ENCODE measurements at places on chromosomes 11 and 22.

- DNase-seq, result no peak
Measured at GRCh38 chr22:23193882-23194281, 13.6 kb downstream of the BCR start.

GRCh38 chr11:129408865-129409444 is 33.3 kb downstream of the BARX2 start:
- no peak for DNase-seq

DNA sequence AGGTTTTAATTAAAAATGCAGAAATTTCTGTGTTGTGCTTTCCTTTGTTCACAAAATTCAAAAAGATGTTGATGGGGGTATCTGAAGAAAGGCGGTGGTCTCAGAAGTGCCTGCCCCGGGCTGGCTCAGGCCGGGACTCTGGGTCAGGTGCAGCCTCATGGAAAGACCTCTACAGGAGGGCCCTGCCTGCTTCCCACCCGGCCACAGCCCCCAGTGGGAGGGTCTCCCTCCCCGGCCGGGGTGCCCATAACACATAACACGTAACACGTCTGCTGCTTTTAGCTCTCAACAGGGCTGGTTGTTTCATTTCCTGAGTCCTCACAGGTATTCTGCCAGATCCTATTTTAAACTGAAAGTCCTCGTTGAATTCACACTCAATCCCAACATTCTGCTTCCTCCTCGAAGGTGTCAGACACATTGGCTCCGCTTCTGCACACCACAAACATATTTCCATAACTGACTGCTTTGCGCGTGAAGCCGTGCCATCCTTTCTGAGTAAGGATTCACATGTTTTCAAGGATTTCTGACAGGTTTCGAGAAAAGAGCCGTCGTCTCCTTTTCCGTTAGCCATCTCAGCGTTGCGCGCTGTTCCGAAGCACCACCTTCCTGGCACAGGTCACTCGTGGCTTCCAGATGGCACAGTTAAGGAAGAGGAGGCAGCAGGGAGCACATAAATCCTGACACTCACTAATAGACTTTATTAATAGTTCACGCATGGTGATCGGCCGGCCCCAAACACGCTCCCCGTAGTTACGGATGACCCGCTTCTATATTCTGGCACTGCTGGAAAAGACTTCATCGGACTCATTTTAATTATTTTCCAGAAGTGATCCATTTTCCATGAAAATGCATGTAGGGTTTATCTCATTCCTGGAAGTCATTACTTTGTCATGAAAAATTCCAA is 569.3 kb downstream of the BRD1 start:
- DNase-seq, result no peak

GRCh38 chr11:111879637-111879960 is 258 bp downstream of the CFAP68 start:
- no peak for DNase-seq

DNA sequence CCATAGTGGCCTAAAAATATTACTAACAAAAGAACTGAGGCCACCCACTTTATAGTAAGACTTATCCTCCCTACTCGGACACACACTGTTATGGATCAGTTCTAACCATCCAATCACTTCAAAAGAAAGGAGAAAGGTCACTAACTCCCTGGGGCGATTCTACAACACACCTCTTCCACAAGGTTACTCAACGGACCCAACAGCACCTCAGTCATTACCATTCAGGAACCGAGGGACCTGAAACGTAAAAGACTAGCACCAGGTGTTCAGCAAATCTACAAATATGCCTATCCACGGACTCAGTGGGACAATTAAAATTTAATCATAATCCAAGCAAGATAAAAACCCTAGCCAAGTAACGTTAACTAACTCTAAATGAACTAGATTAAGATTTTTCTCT is 1.6 kb downstream of the HNRNPUL2 start:
- DNase-seq, result no peak

GRCh38 chr22:26168330-26168851 is 871 bp upstream of the SEZ6L start:
- no peak for DNase-seq

DNA sequence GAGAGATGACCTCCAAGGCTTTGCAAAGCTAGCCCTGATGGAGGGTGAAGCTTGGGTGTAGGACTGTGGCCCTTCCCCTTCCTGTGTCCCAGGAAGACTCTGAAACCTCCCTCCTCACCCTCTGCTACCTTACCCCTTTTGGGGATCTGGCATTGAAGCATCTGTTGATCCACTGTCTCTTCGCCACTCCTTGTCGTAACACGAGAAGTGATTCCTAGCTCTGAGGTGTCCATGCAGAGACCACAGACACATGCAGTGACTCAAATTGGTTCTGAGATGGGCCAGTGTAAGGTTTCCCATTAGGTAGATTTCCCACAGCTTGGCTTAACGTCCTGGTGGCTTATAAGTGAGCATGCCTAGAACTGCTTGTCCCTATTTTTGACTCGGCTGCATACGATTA is 101.4 kb downstream of the ZBTB16 start:
- DNase-seq, result no peak

DNA sequence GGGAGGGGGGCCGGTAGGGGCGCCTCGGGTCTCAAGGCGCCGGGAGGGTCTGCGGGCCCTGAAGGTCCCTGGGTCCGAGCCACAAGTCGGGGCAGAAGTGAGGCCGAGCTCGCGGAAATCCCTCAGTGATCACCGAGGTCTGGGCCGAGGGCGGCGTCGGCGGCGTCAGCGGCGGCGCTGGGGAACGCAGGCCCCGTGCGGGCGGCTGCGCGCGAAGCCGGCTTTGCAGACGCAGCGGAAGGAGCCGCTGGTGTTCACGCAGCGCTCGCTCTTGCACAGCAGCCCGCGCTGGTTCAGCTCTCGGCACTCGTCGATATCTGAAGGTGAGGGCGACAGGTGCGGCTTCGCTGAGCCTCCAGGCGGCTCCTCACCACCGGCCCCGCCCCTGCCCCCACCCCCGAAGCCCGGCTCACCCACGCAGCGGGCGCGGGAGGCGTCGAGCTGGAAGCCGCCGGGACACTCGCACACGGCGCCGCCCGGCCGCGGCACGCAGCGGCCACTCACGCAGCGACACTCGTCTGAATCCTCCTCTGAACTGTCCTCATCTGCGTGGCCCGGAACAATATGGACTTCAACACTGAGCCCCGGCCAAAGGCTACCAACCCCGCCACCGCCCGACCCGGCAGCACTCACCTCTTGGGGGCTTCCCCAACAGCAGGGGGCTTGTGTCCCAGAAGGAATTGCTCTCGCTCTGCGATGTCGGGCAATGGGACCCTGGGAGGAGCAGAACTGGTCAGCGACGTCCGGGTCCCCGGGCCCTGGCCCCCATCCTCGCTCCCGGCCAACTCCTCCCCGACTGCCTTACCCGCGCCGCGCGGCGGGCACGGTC is 14.2 kb downstream of the SCYL1 start:
- DNase-seq, result no peak

- DNase-seq, result no peak
Measured at GRCh38 chr22:49427941-49428340, 399.7 kb downstream of the BRD1 start.
